ENCODE measurements at places on chromosomes 7 and 10. TPM values are rescaled to one million over a fixed set of nuclear protein-coding genes. Genes with fewer than 3 reads are reported as not detected.

Gene LDB3
- 0.10 TPM for total RNA-seq

Gene ZNF467
- 0.25 TPM for total RNA-seq

Gene RHOBTB1
- total RNA-seq: not detected

DNA sequence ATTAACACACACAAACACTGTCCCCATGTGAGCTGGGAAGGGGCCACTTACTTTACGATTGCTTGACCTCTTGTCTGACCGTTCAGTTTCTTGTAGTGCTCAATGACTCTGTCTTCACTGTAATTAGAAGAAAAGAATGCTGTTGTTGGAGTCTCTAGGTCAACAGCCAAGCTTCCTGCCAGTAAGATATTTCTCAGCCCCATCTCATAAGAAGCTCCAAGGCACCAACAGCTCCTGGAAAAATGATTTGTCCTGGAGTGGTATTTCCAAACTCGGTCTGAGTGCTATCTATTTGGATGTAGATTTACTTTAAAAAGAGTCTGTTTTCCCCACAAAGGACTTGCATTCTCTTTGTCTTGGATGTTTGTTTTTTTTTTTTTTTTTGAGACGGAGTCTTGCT lies 153.7 kb downstream of the PRPF18 start:
- H3K27me3 ChIP-seq: peaks cover 11% of the 10 kb centered on the region
- H3K4me1 ChIP-seq: peaks cover 3% of the 10 kb centered on the region
- H3K4me3 ChIP-seq: no peak overlapping the region
- no peak overlapping the region for H3K27ac ChIP-seq
- DNase-seq: no peak

GRCh38 chr10:59877191-59877671 lies 29.1 kb downstream of the CCDC6 start:
- peaks cover 72% of the 10 kb centered on the region for H3K4me1 ChIP-seq
- DNase-seq: no peak
- H3K27me3 ChIP-seq: no peaks in the 10 kb centered on the region
- H3K36me3 ChIP-seq: no peaks in the 10 kb centered on the region

- H3K4me3 ChIP-seq: no peak overlapping the region
- DNase-seq: no peak
- H3K36me3 ChIP-seq: peaks cover 5% of the 10 kb centered on the region
- H3K27ac ChIP-seq: no peak overlapping the region
Observed at GRCh38 chr7:27105301-27106031, 3.0 kb upstream of the HOXA2 start.

DNA sequence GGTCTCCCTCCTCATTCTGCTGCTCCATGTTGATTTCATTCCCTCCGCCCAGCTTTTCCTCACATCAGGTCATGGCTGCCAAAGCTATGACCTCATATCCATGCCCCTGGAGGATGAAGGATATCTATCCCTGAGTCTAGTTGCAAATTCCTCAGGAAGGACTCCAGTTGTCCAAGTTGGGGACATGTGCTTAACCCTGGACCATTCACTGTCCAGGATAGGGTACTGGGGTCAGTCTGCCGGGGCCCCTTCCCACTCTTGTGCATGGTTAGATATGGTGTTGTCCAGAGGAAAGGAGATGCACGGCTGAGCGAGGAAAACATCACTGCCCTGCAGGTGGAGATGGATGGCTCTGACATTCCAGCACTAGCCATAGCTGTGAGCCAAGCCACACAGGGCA lies 51.9 kb upstream of the COMTD1 start:
- no peaks in the 10 kb centered on the region for H3K4me1 ChIP-seq
- H3K27ac ChIP-seq: no peak overlapping the region
- DNase-seq: no peak
- H3K27me3 ChIP-seq: peaks cover 30% of the 10 kb centered on the region
- no peak overlapping the region for H3K4me3 ChIP-seq

GRCh38 chr7:29861884-29862283 lies 55.6 kb downstream of the WIPF3 start:
- DNase-seq: no peak
- H3K36me3 ChIP-seq: no peaks in the 10 kb centered on the region
- no peak overlapping the region for H3K27ac ChIP-seq
- no peak overlapping the region for H3K4me3 ChIP-seq
- no peaks in the 10 kb centered on the region for H3K4me1 ChIP-seq
- peaks cover 9% of the 10 kb centered on the region for H3K27me3 ChIP-seq

DNA sequence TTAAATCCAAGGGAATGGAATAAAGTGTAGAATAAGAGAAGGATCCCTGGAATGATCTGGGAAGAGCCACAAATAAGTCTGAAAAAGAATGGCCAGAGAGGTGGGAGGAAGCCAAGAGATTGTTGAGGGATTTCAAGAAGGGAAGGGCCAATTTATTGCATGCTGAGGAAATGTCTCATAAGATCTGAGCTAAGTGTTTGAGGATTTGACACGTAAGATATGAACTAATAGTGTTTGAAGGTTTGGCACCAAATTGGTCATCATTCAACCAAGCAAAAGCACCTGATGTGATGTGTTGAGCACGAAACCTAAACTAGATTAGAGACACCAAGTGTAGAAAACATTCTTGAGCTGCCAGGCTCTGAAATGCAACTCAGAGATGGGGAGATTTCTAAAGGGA lies 97.9 kb downstream of the TSPAN12 start:
- H3K36me3 ChIP-seq: no peaks in the 10 kb centered on the region
- no peak for DNase-seq
- H3K27me3 ChIP-seq: no peaks in the 10 kb centered on the region
- H3K27ac ChIP-seq: no peak overlapping the region

DNA sequence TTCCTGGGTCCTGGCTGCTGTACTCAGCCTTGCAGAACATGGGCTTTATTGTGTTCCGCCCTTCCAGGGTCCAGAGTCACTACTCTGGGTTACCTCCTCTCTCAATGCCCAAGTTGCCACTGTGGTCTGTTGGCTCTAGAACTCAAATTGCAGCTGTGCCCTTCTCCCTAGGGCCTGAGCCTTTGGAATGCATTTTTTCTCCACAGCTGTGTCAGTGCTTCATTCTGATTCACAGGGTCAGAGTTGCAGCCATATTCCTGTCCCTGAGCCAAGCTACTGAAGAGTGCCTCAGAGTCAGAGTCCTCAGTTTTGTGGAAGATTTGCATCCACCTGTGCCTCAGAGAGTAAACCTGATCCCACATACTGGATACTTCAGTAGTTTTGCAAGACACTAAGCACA lies 167.5 kb downstream of the ITGB1 start:
- no peaks in the 10 kb centered on the region for H3K27me3 ChIP-seq
- no peaks in the 10 kb centered on the region for H3K36me3 ChIP-seq
- no peak overlapping the region for H3K4me3 ChIP-seq
- no peaks in the 10 kb centered on the region for H3K4me1 ChIP-seq
- no peak for DNase-seq

- no peak for DNase-seq
- H3K4me3 ChIP-seq: no peak overlapping the region
- peaks cover 4% of the 10 kb centered on the region for H3K27me3 ChIP-seq
- no peak overlapping the region for H3K27ac ChIP-seq
- no peaks in the 10 kb centered on the region for H3K36me3 ChIP-seq
Observed at GRCh38 chr7:95974108-95974507, 201.8 kb downstream of the DYNC1I1 start.
